ENCODE measurements at places on chromosomes 6 and 20.

DNA sequence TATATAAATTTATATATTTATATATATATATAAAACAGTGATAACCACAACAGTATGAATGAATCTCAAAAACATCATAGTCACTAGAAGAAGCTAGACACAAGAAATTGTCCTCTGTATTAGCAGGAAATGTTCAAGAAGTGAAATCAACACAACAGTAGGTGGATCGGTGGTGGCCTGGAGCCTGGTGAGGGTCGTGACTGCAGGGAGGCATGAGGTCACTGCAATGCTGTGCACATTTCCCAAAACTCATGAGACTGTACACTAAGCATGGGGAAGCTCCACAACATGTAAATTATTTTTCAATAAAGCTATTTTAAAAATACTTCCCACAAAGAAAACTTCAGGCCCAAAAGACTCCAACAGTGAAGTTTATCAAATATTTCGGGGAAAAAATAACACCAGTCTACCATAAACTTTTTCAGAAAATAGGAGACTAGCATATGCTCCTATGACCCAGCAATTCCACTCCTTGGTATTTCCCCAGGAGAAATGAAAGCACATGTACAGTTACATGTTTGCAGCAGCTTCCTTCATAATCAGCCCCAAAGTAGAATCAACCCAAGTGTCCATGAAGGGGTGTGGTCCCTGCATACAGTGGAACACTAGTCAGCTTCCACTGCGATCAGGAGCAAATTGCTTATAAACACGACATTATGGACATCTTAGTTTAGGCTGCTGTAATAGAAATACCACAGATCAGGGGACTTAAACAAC is 144.2 kb downstream of the TBXT start:
- no peak for DNase-seq

- DNase-seq: no peak
Measured at GRCh38 chr20:20340443-20340842, 27.5 kb upstream of the INSM1 start.

GRCh38 chr6:153966001-153966400 is 73.0 kb upstream of the OPRM1 start:
- no peak for DNase-seq

- DNase-seq: no peak
Measured at GRCh38 chr6:39330057-39330456, 7.6 kb upstream of the KCNK16 start.

DNA sequence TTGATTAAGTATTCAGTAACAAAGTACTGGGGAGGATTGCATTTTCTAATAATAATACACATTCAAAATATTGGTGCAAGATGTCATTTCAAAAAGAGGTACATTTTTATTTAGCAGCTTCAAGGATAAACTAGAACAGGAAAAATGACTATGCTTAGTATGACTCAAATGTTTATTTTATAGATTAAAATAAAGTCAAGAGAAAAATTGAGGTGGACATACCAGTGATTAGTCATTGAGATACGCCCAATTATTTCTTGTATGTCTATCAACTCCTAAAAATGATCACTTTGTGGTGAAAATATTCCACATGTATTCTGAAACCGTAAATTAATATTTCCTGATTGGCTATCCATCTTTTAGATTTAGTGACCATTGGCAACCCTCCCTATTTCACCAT is 96.7 kb downstream of the PHF3 start:
- no peak for DNase-seq

DNA sequence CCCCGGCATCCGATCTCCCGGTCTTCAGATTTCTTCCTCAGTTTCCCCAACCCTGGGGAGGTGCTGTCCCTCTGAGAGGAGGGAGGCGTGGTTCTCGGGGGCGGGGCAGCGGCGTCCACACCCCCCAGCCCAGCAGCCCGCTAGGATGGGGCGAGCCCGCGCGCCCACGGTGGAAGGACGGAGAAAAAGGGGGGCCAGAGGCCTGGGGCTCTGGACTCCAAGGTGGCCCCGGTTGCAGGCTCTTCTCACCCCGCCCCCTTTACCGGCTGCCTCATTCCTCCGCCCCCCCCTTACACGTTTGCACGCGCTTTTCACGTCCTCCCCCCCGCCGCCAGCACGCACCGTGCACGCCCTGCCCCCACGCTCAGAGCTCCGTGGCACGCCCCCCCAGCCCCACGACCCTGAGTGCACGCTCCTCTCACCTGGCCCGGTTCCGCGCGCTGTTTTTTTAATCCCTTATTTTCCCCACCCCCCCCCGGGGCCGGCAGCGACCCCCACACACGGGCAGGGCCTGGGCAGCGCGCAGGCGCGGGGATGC is 402 bp downstream of the ZBTB12 start:
- DNase-seq: peak; percentile 64

- no peak for DNase-seq
Measured at GRCh38 chr6:74069089-74069581, 373.1 kb downstream of the CD109 start.

- no peak for DNase-seq
Measured at GRCh38 chr6:38234934-38235682, 404.6 kb downstream of the BTBD9 start.

DNA sequence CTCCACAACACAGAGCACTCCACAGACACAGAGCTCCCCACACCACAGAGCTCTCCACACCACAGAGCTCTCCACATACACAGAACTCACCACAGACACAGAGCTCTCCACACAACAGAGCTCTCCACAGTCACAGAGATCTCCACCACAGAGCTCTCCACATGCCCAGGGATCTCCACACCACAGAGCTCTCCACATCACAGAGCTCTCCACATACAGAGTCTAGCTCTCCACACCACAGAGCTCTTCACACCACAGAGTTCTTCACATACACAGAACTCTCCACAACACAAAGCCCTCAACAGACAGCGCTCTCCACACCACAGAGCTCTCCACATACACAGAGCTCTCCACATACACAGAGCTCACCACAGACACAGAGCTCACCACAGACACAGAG is 55.3 kb downstream of the ERMARD start:
- peak; percentile 19 for DNase-seq

DNA sequence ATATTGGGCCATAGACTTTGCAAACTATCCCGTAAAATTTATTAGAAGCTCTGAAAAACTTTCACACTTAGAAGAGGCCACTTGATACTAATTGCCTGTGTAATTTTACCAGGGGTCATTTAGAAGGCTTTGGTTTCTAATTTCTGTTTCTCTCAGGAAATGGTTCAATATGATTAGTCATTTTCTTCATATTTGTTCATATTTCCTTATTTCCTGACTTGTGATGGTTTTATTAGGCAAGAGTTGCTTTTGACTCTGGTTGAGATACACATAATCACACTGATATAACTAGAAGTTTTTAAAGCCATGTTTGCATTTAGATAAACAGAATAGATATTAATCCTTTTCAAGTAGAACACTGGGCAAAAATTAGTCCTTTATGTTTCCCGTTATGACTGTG is 11.8 kb upstream of the HBS1L start:
- DNase-seq: no peak

DNA sequence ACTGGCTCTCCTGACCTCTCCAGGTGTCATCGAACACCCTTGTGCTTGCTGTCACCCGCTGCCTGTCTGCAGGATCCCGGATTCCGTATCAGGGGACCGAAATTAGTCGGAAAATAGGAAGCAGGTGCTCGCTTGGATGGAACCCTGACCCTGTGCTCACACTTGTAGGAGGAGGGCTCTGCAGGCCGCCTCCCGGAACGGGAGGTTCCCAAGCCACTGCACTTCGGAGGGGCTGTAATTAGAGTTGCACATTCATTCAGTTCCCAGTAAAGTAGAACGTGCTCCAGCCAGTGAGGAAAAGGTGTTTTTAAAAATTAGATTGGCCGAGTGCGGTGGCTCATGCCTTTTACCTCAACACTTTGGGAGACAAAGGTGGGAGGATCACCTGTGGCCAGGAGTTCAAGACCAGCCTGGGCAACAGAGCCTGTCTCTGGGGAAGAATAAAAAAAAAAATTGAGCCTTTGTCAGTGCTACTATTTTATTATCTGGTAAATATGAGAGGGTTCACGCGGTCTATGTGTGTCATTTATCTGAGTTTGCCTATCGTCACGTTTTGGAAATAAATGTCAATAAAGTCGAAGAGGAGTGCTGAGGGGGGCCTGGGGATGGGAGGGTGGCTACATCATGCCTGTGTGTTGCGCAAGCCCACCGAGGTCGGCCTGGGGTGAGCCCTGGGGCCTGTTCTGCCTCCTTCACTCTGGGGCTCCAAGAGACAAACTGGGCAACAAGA is 1.5 kb upstream of the GMEB2 start:
- peak; percentile 69 for DNase-seq

GRCh38 chr20:46420878-46421277 is 14.5 kb upstream of the ELMO2 start:
- no peak for DNase-seq

- DNase-seq: no peak
Measured at GRCh38 chr6:160333841-160334240, 14.3 kb upstream of the SLC22A3 start.

GRCh38 chr20:41783423-41784208 is 165.4 kb upstream of the CHD6 start:
- DNase-seq: no peak

Measured in stimulated activated naive CD8-positive, alpha-beta T cell treated with anti-CD3 and anti-CD28 coated beads, Interleukin-15, amount 100 ng/mL, for 72 hours (primary cell).